ENCODE measurements at places on chromosomes 1 and 21.

GRCh38 chr1:53198241-53198651 is 1.6 kb downstream of the CPT2 start:
- no peak for DNase-seq

GRCh38 chr1:89198081-89198480 is 661 bp downstream of the GBP4 start:
- DNase-seq: no peak

GRCh38 chr1:166484471-166484870 is 317.7 kb upstream of the FAM78B start:
- DNase-seq: no peak

DNA sequence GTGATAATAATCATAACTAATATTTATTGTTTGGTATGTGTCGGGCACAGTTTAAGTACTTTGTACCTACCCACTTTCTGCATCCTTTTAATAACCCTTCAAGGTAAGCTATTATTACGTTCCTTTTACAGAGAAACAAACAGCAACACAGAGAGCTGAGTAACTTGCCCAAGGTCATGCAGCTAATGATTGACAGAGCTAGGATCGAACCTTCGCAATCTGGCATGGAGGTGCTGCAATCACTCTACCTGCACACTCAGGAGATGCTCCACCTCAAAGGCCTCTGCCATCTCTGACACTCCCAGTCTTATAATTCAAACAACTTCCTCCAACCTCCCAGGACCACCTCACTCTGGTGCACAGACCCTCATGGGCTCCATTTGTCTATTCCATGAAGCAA is 137.2 kb downstream of the DMRTA2 start:
- DNase-seq: no peak

DNA sequence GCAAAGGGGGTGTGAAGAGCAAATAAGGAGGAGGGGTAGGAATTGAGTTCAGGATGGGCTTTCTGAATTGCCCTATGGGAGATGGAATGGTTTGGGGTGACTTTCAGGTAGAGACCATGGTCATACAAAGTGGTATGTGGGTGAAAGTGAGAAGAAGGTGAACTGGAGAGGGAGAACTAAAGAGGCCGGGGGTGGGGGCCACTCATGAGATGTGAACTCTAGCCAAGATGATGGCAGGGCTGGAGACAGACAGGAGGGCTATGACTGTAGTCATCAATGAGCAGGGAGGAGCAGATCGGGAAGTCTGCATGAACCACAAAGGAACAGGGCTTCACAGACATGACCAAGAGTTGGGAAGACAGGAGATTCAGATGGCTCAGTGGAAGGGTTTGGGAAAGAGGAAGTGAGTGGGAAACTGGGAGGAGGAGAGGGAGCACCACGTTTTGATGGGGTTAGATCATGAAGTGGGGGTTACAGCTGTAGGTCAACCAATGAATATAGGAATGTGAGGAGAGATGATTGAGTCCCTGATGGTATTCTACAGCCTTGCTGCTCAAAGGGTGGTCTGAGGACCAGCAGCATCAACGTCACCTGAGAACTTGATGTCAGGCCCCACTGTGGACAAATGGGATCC is 20.7 kb upstream of the LRRC8D start:
- no peak for DNase-seq

GRCh38 chr1:228374711-228375577 is 31.7 kb downstream of the TRIM11 start:
- no peak for DNase-seq

- DNase-seq: no peak
These were observed 186.5 kb downstream of the TGFBR3 start for GRCh38 chr1:91699339-91699974.

DNA sequence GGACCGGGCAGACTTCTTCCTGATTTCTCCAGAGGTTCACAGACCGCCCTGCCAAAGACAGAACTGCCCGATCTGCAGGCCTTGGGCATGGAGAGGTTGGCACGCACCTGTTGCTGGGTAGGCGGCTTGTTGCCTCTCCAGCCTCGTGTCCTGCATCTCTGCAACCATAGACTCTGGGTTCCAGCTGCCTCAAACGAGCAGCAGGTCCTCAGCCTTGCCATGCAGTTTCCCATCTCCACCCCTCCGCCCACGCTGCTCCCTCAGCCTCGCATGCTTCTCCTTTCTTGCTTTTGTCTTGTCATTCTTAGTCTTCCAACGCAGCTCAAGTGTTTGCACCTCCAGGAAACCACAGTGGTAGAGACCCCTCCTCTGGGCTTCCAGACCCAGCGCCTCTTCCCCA is 126.2 kb downstream of the LACTBL1 start:
- no peak for DNase-seq

DNA sequence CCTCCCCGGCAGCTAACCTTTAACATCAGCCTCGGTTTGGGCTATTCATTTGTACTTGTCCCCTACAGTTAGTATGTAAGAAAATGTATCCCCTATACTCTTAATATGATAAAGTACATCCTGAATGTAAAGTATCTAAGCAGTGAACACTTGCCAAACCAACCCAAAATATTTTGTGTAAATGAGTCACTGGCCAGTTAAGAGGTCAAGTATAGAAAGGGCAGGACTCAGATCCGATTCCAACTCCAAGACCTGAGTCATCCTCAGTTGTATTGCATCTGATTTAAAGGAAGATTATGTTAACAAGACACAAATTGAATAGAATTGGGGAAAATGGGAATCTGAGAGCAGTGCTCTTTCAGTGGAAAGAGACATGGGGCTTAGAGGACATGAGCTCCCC is 84.4 kb downstream of the CD58 start:
- DNase-seq: no peak
